Hippocampal formation (tissue), 2 donors: ENCODE measurements at places on chromosomes 4 and X.

DNA sequence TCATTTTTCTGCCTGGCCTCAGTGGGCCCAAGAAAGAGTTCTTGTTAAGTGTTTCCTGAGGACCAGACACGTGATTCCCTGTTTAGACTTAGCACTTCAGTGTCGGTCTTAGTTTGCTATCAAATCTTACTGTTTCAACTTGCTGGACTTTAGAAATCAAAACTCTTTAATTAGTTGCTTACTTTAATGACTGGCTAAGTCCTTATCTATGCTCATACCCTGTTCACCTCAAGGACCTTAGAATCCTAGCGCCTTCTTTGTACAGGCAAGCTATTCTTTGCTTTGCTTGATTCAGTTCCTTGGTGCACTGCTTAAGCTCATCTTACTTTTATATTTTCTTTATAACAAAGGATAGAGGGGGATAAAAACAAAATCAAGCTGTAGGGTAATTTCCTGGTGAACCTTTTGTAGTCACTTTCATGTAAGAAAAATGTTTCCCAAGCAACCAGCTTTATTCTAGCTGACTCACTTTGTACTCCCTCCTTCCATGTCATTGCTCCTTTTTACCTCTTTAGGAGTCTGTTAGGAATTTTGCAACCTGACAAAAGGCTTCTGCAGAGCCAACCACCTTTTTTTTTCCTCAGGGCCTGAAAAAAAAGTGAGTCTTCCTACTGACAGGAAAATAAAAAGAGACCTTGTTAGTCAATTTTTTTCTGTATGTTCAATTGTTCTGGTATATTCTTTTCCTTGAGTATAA, 14.7 kb downstream of the WDR44 start:
- DNase-seq = no peak

DNA sequence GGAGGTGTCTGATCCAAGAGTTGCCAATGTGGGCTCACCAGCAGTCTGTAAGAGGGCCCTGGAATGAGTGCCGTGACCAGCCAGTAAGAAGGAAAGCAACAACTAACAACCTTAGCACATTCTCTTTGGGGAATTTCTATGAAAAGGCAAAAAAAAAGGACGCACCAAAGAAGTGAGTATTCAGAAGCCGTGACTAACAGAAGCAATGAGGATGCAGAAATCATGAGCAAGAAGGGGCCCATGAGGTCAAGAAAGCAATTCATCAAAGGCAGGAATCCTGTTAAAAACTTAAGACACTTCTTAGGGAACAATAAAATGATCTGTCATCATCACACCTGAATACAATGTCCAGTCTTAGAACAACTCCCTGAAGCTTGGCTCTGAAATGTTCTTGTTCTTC, 260.5 kb downstream of the RAPGEF2 start:
- DNase-seq = no peak

DNA sequence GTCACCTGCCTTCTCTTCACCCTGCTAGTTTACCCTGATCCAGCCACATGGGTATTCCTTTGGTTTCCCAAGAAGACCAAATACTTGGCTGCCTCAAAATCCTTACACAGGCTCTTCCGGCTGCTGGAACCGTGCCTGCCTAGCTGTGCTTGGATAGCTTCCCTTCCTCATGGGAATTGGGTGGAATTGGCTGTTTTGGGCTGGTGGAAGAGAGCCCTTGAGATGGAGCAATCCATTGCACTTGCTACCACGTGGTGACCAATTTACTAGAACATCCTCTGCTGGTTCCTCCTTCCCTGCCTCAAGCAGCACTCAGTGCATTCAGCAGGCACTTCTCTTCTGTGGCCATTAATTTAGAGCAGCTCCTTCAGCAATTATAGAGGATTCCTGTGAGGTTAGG, 119.3 kb upstream of the AP1S2 start:
- DNase-seq = no peak

GRCh38 chrX:132395026-132395425, 93.8 kb downstream of the MBNL3 start:
- DNase-seq = no peak

GRCh38 chr4:102988429-102989020, 31.0 kb downstream of the SLC9B1 start:
- DNase-seq = no peak
